ENCODE measurements at places on chromosomes 5 and 9. TPM values are rescaled to one million over a fixed set of nuclear protein-coding genes. Genes with fewer than 3 reads are reported as not detected.

AQP7 gene
- total RNA-seq, result 15.0 TPM

ANKRD18A gene
- total RNA-seq, result 1.8 TPM

WNT8A gene
- total RNA-seq, result not detected

LOX gene
- 11.8 TPM for total RNA-seq

PANK3 gene
- 50.4 TPM for total RNA-seq

SHISAL2B gene
- not detected for total RNA-seq

ROPN1L gene
- not detected for total RNA-seq

TAF11L6 gene
- not detected for total RNA-seq

SLC24A2 gene
- 0.16 TPM for total RNA-seq

DNA sequence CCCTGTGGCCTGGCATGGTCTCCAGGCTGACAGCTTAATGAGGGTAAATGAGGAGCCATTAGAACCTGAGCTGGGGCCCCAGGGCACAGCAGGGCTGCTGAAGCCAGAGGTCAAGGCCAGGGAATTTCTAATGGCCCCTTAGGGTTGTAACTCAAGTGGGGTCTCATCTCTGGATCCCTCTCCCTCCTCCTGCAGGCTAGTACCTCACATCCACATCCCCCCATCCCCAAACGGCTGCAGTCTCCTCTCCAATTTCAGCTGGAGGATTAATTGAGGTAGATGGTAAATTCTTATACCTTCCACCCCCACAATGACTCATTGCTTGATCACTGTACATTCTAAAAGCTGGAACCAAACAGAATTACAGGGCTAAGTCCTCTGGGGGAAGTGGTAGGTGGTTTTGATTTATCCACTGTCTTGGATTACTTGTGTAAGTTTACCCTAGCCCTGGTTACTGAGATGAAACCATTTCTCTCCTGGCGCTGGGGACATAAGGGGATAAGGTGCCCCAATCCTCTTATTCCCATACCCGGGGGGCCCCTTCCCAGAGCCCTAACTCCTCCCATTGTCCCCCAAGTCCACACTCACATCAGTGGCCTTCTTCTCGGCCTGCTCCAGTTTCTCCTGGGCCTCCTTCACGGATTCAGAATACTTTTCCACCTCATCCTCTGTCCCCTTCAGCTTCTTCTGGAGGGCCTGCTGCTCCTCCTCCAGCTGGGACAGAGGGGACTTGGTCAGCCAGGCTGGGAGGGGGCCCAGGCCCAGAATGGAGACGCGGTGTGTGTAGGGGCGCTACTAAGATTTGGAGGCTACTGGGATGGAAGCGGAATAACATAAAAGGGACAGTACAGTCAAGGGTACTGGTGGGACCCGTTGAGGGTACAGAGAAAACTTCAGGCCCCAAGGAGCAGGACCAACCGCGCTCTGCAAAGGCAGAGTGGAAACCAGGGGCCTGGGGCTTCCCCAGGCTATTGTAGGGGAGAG lies 875 bp downstream of the TPM2 start:
- H3K27ac ChIP-seq, result peak overlapping the region; percentile 33
- H3K4me1 ChIP-seq, result no peaks in the 10 kb centered on the region
- no peaks in the 10 kb centered on the region for H3K36me3 ChIP-seq
- H3K27me3 ChIP-seq, result no peaks in the 10 kb centered on the region
- DNase-seq, result no peak
- peak overlapping the region; percentile 29 for H3K4me3 ChIP-seq

GRCh38 chr9:131774636-131775035 lies 34.8 kb upstream of the RAPGEF1 start:
- no peak for DNase-seq
- no peaks in the 10 kb centered on the region for H3K36me3 ChIP-seq
- no peaks in the 10 kb centered on the region for H3K27me3 ChIP-seq
- no peak overlapping the region for H3K4me3 ChIP-seq
- H3K4me1 ChIP-seq, result no peaks in the 10 kb centered on the region

DNA sequence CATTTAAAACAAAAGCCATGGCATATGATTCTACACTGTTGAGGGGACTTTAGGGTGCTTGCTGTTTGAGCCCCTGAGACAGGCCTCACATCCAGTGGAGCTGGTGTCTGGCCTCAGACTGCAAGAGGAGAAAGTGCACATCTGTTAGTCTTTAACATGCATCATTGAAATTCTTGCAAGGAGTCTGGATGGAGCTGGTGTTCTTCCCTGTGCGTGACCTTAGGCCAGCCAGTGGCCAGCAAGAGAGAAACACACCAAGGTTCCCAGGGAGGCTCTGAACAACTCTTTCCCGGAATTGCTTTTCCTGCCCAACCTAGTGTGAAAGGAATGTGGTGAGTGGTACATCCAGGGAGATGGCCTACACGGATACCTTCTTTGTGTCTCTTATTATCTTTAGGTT lies 282.8 kb upstream of the TNC start:
- no peak overlapping the region for H3K27ac ChIP-seq
- H3K27me3 ChIP-seq, result no peaks in the 10 kb centered on the region
- no peak overlapping the region for H3K4me3 ChIP-seq
- no peak for DNase-seq

DNA sequence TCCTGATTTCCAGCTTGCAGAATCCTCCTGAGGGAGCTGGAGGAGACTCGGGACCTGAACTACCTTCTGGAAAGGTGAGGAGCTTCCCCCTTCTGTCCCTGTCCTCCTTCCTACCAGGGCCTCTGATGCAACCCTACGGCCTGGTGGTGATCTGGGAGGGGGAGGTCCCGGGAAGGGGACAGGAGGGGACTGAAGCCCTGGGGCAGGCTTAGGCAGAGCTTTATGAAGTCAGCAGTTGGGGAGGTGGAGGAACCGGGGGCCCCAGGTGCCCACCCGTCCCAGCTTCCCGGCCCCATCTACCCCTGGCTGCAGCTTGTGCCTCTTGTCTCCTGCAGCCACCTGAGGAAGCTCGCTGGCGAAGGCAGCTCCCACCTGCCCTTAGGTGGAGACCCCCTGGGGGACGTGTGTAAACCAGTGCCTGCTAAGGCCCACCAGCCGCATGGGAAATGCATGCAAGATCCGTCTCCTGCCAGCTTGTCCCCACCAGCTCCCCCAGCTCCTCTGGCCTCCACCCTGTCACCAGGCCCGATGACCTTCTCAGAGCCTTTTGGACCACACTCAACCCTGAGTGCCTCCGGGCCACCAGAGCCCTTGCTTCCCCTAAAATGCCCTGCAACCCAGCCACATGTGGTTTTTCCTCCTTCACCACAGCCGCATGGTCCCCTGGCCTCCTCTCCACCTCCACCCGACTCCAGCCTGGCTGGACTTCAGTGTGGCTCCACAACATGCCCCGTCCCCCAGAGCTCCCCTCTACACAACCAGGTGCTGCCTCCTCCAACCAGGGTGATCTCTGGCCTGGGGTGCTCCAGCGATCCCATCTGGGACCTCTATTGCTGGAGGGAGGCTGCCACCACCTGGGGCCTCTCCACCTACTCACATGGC lies 2.1 kb downstream of the SPATA31E1 start:
- H3K36me3 ChIP-seq, result no peaks in the 10 kb centered on the region
- H3K4me3 ChIP-seq, result no peak overlapping the region
- H3K27ac ChIP-seq, result no peak overlapping the region
- no peaks in the 10 kb centered on the region for H3K27me3 ChIP-seq
- no peaks in the 10 kb centered on the region for H3K4me1 ChIP-seq

- no peaks in the 10 kb centered on the region for H3K36me3 ChIP-seq
These were observed 101.3 kb downstream of the PAM start for GRCh38 chr5:102856389-102856777.

DNA sequence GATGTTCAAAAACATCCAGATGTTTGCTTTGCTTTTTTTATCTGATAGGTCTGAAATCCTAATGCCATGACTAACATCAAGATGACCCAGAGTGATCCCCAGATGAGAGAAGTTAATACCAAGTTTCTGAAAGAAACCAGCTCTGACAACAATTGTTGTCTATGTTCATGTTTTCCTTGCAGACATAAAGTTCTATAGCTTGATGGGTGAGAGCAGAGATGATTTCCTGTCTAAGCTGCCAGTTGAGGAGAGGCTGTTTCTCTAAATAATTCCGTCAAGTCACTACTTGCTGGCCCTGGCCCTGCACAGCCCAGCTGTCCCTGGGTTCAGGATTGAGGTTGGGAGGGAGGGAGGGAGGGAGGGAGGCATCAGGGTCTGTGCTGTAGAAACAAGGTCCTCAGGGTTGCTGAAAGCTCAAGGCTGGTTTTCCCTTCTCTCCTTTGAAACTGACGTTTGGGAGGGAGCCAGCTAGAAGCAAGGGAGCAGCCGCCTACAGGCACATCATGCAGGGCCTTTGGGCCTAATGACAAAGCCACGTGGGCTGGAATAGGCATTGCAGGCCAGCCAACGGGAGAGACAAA lies 3.9 kb downstream of the SPARC start:
- H3K4me3 ChIP-seq, result no peak overlapping the region
- H3K4me1 ChIP-seq, result no peaks in the 10 kb centered on the region

GRCh38 chr5:41929035-41929434 lies 4.0 kb downstream of the FBXO4 start:
- H3K36me3 ChIP-seq, result no peaks in the 10 kb centered on the region
- H3K27ac ChIP-seq, result no peak overlapping the region
- no peak overlapping the region for H3K4me3 ChIP-seq
- no peaks in the 10 kb centered on the region for H3K27me3 ChIP-seq
- H3K4me1 ChIP-seq, result no peaks in the 10 kb centered on the region

DNA sequence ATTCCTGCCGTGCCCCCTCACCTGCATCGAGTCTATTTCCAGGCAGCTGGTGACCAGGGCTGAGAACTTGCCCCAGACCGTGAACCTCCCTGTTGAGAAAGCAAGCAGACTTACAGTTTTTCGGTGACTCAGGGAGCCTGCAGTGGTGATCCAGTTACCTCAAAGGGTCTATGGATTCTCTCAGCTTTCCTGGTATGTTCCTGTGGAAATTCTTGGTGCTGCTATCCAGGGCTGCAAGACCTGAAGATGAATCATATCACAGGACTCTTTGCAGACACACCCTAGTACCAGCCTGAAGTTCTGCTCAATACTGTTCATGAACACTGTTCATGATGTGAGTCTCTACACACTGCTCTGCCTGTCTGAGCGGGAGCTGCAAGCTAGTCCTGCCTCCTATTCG lies 154.7 kb downstream of the WDR70 start:
- no peak overlapping the region for H3K4me3 ChIP-seq
- no peak overlapping the region for H3K27ac ChIP-seq
- H3K4me1 ChIP-seq, result no peaks in the 10 kb centered on the region
- H3K27me3 ChIP-seq, result no peaks in the 10 kb centered on the region
- no peaks in the 10 kb centered on the region for H3K36me3 ChIP-seq
- DNase-seq, result no peak

GRCh38 chr9:134052941-134053340 lies 14.9 kb downstream of the BRD3 start:
- no peak overlapping the region for H3K4me3 ChIP-seq
- no peaks in the 10 kb centered on the region for H3K27me3 ChIP-seq
- peaks cover 10% of the 10 kb centered on the region for H3K36me3 ChIP-seq
- peak; percentile 10 for DNase-seq
- peaks cover 51% of the 10 kb centered on the region for H3K4me1 ChIP-seq
- H3K27ac ChIP-seq, result no peak overlapping the region

GRCh38 chr9:129053020-129053419 lies 16.6 kb downstream of the MIGA2 start:
- DNase-seq, result no peak
- no peak overlapping the region for H3K4me3 ChIP-seq
- H3K27ac ChIP-seq, result no peak overlapping the region
- H3K4me1 ChIP-seq, result peaks cover 9% of the 10 kb centered on the region
- no peaks in the 10 kb centered on the region for H3K36me3 ChIP-seq

GRCh38 chr5:107149243-107150005 lies 521.3 kb downstream of the EFNA5 start:
- no peak overlapping the region for H3K27ac ChIP-seq
- no peaks in the 10 kb centered on the region for H3K4me1 ChIP-seq
- no peaks in the 10 kb centered on the region for H3K27me3 ChIP-seq
- H3K36me3 ChIP-seq, result no peaks in the 10 kb centered on the region
- H3K4me3 ChIP-seq, result no peak overlapping the region
- DNase-seq, result no peak

DNA sequence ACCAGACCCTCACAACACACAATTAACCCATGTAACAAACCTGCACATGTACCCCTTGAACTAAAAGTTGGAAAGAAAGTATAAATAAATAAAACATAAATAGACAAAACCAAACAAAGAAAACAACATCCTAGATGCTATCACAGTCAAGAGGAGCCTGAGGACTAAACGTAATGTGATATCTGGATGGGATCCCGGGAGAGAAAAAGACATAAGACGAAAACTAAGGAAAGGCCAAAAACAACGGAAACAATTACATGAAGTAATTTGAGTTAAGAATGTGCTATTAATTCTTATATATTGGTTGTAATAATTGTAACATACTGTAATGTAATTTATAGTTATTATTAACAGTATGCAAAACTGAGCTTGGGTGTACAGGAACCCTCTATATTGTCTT lies 793.9 kb downstream of the SEMA5A start:
- H3K4me3 ChIP-seq, result no peak overlapping the region
- no peak overlapping the region for H3K27ac ChIP-seq
- no peaks in the 10 kb centered on the region for H3K4me1 ChIP-seq

GRCh38 chr9:126664900-126665643 lies 51.3 kb downstream of the LMX1B start:
- no peaks in the 10 kb centered on the region for H3K27me3 ChIP-seq
- no peak overlapping the region for H3K27ac ChIP-seq
- no peaks in the 10 kb centered on the region for H3K36me3 ChIP-seq
- no peak for DNase-seq
- H3K4me1 ChIP-seq, result no peaks in the 10 kb centered on the region
- H3K4me3 ChIP-seq, result no peak overlapping the region

GRCh38 chr5:38426490-38426889 lies 130.0 kb downstream of the LIFR start:
- H3K27ac ChIP-seq, result no peak overlapping the region
- H3K4me3 ChIP-seq, result no peak overlapping the region
- no peaks in the 10 kb centered on the region for H3K27me3 ChIP-seq

DNA sequence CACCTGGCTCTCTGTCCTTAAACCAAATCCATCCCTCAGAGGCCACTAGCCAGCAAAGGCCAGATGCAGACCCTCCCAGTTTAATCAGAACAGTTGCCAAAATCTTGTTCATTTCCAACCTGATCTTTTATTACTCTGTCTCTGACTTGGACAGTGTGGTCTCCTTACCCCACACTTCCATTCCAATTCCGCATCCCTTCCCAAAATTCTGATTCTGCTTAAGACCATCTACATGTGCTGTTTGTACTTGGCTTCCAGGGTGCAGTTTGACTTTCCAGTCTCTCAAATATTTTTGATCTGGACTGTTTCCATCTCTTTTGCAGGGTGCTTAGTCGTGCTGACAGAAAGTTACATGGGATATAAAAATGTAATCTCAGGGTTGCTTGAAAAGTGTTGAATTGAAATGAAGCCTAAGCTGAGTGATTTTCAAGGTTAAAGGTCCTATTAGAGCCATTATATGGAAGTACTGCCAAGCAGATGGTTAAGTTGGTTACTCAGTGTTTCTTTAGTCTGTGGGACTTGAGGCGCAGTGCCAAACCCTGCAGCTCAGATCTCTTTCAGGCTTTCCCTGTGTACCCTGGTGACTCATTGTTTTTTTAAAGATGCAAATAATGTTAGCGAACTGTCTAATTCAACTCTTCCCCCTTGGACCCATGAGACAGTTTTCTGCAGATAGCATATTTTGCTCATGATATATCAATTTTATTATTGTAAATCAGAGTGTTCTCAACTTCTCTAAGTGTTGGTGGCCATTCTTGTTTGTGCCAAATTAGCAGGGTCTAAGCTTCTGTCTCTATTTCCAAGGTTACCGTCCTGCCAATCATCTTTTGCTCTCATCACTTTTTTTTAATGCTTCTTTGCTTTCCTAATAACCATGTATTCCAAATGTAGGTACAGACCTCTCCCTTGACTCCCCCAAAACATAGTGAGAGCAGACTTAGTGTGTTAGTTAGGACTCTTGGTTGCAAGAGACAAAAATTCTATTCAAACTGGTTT lies 18.2 kb upstream of the DCP2 start:
- no peak overlapping the region for H3K27ac ChIP-seq
- H3K27me3 ChIP-seq, result no peaks in the 10 kb centered on the region
- peaks cover 15% of the 10 kb centered on the region for H3K4me1 ChIP-seq
